ENCODE measurements at places on chromosomes 3 and 15. TPM values are rescaled to one million over a fixed set of nuclear protein-coding genes. Genes with fewer than 3 reads are reported as not detected.

DNA sequence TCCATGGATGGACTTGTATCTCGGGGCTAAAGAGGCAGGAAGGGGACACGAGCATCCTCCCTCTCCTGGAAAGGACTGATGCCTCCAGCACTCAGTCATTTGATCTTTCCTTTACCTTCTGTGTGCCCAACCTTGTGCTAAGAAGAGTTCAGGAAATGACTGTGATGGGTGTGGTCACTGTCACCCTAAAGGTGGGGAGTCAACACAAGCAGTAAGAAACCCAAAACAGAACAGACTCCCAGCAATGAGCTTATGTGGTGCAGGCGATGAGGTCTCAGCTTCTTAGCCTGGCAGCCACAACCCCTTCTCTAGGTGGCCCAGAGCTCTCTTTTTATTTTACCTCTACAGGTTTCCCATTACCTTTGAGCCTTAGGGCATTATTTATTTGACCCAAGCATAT is 3.8 kb downstream of the MPI start:
- DNase-seq, result no peak

DNA sequence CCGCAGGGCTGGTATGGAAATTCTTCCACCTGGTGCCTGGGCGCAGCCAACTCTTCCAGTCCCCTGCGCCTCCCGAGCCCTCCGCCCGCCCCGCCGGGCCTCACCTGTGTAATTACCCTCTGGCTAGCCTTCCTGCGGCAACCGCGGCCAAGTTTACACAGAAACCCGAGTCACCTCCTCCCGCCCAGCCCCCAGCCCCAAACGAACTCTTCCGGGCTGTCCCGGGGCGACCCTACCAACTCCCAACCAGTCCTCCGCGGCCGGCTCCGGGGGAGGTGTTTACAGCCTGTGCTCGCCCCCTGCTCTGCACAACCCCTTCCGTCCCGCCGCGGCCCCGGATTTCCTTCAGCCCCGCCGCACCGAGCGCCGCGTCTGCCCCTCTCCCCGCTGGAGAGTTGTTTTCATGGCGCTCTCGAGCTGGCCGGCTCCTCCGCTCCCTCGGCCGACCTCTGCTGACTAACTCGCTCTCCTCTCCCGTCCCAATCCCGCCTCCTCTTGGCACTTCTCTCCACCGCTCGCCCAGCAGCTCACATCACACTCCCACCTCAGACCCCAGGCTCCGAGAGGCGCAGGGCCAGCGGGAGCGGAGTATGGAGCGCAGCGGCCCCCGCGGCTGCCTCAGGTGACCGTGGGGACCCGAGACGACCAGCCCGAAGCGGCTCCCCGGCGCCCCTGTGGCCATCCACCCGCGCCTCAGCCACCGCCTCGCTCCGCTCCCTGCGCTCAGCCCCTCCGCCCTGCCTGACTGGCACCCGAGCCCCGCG is 538 bp downstream of the ATOSA start:
- DNase-seq, result peak; percentile 49

Gene SPTSSB
- 0.16 TPM for total RNA-seq

Gene CCDC13
- 2.3 TPM for total RNA-seq
